ENCODE measurements at places on chromosomes 5 and 9.
A peak's percentile ranks its signal among the peaks of the same experiment; 100 is the strongest.

GRCh38 chr5:59850766-59851165, 42.8 kb downstream of the PDE4D start:
- DNase-seq = no peak

- DNase-seq = no peak
Measured at GRCh38 chr9:132408521-132408920, 1.5 kb upstream of the CFAP77 start.

DNA sequence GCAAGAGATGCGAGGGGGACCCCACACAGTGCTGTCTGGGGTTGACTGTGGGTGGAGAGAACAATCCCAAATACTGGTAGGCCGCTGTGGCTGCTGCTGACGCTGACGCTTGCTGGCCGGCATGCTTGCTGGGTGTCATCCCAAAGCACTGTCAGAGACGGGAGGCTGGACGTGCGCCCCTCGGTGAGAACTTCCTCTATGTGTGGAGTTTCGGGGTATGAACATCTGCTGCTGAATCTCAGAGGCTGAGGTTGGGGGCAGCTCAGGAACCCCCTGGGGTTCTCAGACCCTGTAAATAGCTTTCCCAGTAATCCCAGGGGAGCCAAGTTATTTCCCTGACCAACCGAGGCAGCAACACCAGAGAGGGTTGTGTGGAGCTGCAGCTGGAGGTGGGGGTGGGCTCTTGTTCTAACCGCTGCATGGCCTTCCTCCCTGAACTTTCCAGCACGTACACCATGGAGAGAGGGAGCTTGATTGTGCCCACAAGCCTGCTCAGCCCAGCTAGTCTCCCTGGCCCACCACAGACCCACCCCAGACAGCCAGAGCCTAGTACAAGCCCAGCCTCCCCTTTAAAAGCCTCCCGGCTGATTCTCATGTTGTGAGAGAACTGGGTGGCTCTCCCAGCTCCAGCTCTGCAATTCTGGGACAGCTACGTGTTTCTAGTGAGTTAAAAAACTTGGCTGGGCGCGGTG, 21.8 kb upstream of the SLC12A7 start:
- peak; percentile 10 for DNase-seq

DNA sequence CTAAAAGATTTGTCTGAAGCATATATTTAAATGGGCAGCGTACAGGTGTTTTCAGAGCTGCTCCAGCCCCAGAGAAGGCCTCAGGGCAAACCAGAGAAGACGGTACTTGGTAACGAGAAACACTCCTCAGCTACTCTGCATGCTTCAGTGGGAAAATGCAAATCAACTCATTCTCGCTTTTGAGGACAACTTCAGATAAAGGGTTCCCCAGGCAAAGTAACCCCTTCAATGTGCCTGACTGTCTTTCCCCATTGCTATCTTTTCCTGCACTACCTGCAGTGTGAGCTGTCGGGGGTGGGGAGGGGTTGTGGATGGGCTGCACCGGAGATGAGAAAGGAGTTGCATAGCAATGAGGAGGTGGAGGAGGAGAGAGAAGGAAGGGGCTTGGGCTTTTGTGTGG, 339.7 kb upstream of the CLINT1 start:
- no peak for DNase-seq

DNA sequence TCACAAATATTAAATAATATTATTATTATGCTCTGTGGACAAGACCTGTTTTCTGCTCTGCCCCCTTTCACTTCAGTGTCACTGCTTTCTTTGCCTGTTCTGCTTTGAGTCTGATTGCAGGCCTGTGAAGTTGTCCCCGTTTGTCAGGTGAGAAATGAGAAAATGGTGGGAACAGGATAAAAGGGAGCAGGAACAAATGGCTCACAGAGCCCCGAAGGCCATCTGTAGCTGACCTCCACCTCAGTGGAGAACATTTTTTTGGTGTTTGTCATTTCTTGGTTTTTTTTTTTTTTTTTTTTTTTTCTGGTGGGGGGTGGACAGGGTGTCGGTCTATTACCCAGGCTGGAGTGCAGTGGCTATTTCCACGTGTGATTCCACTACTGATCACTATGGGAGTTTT, 13.2 kb upstream of the S100Z start:
- DNase-seq = no peak

DNA sequence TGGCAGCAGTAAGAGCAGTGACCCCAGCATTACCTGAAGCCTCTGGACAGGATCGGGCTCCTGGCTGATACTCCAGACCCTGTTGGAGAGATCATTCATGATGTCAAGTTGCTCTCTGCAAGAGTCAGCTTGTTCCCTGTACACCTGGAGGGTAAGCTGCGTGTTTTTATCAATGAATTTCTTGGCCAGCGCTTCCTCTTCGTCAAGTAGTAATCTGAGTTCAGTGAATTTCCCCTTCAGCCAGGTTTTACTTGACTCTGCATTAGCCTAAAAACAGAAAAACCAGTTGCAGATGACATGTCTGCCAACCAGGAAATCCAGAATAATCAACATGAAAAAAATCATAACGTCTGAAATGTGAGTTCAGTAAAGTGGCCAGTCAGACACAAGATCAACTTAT, 19.1 kb downstream of the TRIM14 start:
- DNase-seq = no peak

DNA sequence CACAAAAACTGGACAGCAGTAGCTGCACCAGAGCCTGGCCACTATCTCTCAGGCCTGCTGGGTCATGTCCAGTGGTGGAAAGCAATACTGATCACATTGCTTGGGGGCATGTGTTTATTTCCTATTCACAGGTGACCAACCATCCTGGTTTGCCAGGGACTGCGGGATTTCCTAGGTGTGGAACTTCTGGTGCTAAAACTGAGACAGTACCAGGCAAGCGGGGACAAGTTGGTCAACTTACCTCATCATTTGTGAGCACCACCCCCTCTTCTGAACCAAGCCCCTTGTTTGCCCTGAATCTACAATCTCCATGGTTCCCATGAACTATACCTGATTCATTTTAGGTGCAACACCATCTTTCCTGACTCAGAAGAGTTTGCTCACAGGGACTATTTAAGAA, 81.3 kb downstream of the TNC start:
- DNase-seq = no peak

Measured in fibroblast of skin of right biceps (primary cell).